ENCODE measurements at places on chromosomes 2 and 18.
A peak's percentile ranks its signal among the peaks of the same experiment; 100 is the strongest.

- peak; percentile 52 for DNase-seq
Measured at GRCh38 chr2:220194630-220195584, 567.5 kb downstream of the SLC4A3 start.

- DNase-seq = peak; percentile 43
Measured at GRCh38 chr2:173934895-173935294, 30.3 kb downstream of the SP3 start.

DNA sequence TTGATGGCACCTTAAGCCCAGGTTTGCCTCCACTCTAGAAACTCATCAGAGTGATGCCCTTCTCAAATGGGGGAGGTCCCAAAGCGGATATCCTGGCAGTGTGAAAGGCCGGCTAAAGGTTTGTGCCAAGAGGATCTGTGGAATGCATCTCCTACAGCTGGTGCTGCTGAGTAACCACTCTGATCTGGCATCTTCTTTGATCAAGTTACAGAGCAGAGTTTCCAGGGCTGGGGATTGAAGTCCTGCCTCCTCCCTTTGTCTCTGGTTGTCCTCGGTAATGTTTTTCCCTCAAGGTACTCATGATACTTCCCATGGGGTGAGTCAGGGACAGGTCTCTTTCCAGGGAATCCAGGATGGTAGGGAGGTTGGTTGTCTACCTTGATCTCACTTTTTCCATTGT, 24.6 kb downstream of the PRKRA start:
- DNase-seq = peak; percentile 31

DNA sequence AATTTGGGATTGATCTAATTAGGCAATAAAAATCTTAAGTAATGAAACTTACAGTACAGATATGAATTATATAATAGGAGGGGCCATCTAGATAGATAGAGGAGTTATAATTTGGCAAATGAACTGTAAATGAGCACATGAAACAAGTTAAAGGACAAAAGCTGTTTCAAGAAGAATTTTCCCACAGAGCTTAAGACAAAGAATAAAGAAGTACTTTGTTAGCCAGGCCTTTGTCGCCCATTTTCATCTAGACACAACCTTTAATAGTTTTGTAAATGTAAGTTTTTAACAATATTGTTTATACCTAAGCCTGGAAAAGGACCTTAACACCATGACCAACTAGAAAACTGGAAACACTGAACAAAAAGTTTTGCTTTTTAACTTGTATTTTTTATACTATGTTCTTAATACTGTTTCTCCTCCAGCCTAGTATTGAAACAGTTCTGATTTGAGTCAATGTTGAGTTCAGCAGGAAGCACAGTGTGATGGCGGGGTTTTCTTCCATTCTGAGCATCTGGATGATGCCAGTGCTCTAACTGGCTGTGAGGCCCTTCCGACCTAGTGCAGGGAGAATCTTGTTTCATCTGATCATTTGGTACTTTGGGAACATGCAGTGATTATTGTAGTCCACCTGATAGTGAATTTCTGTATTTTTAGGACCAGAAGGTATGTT, 37.6 kb downstream of the FARP2 start:
- DNase-seq = no peak

GRCh38 chr2:70676301-70677035, 91.5 kb downstream of the ADD2 start:
- no peak for DNase-seq

DNA sequence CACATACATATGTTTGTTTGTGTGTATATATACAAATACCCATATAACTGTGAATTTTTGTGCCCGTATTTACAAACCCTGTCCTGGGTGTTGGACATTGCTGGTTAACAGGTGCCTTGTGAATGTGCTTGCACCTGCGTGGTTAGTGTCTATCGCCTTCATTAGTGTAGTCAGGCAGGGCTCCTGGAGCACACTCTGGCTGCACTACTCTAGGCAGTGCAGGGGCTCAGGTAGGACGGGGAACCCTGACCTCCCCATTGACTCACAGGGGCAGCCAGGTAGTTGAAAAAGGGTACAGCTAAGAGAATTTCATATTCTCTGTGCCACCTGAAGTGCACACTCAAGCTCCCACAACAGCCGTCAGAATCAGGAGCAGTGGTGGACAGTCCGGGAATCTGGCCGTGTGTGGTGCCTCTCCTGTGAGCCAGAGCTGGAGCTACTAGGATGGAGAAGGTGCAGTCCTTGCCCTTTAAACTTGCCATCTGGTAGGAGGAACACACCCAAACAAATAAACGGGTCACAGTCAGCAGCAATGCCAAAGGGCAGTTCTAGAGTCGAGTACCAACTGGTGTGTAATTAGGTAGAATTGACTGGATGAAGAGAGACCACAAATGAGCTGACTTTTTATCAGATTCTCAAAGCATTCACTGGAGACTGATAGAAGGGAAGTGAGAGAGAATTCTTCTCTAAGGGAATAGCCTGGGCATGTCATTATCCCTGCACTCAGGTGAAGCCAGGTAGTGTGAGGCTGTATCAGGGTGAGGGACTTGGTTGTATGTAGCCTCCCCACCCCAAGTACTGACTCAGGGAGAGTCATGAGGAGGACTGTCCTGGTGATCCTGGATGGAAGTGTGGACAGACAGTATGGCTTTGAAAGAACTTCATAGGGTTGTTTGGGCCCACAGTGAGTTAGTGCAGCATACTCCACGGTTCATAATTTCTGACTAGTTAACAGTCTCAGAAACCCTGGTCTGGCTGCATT, 44.1 kb downstream of the FARP2 start:
- DNase-seq = no peak

DNA sequence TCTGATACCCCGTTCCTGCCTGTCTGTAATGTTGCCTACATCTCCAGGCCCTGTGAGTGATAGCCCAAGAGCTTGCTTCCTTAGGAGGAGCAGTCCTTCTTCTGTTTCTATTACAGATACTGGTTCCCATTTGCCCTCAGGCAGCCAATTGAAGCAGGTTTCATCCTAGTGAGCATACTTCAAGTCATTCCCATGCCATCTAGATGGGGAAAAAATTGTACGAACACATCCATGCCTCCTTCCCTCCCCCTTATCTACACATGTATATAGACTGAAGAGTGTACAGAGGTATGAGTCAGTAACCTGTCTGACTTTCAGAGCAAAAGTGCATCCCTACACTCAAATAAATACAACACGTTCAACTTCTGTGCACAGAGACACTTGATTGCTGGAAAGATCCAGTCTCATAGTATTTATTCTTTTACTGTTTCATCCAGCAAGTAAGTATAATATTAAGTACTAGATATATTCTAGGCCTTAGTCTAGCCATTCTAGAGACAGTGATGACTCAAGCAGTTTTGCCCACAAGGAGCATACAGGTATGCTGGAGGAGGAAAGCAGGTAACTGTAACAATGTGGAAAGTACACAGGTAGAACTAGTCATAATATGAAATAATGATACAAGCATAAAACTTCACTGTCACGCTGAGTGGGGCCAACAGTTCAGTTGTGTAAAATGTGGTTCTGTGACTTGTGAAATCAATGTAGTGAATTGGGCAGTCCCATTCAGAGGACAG, 153.4 kb downstream of the MGAT5 start:
- DNase-seq = no peak

DNA sequence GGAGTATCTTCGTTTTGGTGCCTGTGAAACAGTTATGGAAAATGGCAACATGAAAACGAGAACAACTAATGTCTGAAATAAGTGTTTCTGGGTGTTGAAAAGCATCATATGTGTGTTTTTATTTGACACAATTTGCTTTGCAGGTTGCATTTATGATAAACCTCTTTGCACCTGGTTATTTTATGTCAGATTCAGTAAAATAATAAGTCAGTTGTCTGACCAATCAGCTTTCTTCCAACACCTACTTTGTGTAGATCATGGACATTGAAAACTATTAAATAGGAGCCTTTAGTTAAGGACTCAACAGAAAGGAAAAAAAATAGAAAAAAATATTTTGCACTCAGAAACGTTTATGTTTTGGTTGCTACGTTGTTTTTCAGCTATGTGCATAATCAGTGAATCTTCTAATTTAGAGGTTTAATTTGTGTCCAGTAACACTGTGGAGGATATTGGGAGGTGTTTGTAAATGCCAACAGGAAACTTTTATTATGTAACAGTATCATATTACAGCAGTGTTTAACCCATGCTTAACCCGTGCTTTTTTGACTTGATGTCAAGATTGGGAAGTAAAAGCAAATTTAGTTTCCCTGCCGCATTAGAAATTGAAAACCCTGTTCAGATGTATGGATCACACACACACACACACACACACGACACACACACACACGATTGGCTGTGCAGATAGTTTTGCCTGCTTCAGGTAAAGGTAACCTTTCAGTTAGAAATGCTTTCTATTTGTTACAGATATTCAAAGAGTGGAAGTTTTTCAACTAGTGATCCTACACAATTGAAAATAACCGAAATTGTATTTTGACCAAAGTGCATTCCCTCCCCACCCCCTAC, 2.6 kb downstream of the PKP4 start:
- no peak for DNase-seq

- no peak for DNase-seq
Measured at GRCh38 chr2:195984923-195985726, 83.5 kb downstream of the DNAH7 start.

DNA sequence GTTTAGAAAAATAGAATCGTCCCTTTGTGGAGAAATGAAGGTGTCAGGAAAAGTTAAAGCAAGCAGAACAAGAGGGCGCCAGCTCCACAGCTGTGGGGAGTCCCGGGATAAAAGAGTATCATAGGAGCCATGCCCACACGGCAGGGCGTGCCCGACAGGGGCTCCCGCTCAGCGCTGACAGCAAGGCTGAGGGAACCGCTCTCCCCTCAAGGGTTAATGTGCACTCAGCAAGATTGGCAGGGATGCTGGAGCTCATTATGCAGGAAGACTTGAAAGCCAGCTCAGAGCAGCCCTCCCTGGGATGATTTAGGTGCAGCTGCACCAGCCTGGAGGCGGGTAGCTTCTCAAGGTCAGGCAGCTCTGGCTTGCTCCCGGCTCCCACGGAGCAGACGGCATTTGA, 500.2 kb downstream of the EIPR1 start:
- DNase-seq = no peak

GRCh38 chr2:41723526-41723925, 324.3 kb upstream of the PKDCC start:
- no peak for DNase-seq

- DNase-seq = no peak
Measured at GRCh38 chr2:238640486-238640885, 207.4 kb upstream of the TWIST2 start.

- DNase-seq = no peak
Measured at GRCh38 chr18:56162311-56163265, 475.8 kb downstream of the TXNL1 start.

DNA sequence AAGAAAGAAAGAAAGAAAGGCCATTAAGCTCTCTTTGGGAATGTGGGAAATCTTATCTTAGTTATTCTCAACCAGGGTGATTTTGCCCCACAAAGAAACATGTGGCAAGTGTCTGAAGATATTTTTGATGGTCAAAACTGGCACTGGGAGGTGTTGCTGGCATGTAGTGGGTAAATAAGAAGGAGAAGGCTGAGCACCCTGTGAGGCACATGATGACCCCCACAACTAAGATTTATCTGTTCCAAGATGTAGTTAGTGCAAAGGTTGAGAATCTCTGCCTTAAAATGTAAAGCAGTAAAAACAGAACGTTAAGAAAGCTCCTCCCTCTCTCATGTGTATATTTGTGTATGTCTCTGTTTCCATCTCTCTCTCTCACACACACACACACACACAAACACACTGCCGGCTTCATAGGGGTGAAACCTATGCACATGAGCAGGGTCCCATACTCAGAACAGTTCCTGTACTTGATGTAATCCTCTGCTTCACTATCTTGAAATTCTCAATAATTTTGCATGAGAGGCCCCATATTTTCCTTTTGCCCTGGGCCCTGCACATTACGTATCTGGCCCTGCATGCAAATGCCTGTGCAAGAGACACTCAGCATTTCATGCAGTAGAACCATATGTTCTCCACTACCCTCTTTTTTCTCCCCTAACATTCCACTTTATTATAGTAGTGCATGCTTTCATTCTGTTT, 94.3 kb downstream of the MREG start:
- no peak for DNase-seq

Measured in M059J (cell line).